Neural progenitor cell (in vitro differentiated cells): ENCODE measurements at places on chromosomes 6 and 20.

DNA sequence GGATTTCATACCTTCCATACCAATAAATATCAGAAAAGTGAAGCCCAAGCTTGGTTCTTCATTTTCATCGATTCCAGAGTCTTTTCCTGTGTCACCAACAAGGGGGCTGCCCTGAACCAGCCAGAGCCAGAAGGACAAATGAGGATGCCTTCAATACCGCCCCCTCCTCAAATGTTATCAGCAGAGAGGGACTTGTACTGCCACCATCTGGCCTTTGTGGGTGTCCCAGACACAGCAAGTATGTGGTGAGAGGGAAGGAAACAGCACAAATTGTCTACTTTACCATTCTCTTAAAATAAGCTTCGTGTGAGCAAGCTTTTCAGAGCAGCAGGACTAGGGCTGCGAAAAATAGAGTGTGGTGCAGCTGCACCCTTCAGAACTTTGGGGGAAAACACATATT, 165.3 kb downstream of the SOBP start:
- DNase-seq: peak; percentile 83
- no peak overlapping the region for H3K27ac ChIP-seq
- no peaks in the 10 kb centered on the region for H3K27me3 ChIP-seq
- H3K36me3 ChIP-seq: peaks cover 3% of the 10 kb centered on the region
- no peak overlapping the region for H3K4me3 ChIP-seq
- H3K4me1 ChIP-seq: peaks cover 5% of the 10 kb centered on the region

DNA sequence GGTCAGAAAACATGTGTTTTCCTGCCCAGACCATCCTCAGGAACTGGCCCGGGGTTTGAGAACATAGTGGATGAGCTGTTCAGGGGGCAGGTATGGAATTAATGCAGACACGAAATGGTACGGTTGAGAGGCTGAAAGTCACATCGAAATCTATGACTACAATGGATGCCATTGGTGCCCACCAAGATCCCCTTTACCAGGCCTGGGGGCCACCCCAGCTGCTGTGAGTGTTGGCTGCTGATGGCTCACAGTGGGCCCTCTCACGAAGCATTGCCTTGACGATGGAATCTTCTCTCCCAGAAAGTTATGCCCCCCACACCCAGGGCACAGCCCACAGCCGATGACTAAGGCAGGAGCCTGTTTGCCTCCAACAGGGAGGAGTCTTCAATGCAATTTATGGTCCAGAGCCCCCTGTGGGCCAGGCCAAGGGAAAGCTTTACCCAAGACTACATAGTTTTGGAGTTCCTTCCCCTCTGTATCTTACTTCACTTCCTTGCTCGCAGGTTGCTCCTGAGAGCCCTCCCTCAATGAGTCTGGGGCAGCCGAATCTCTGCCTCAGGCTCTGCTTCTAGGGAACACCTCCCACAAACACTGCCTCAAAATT, 92.6 kb downstream of the BFSP1 start:
- H3K36me3 ChIP-seq: no peaks in the 10 kb centered on the region
- H3K27me3 ChIP-seq: no peaks in the 10 kb centered on the region
- no peak overlapping the region for H3K27ac ChIP-seq
- no peaks in the 10 kb centered on the region for H3K4me1 ChIP-seq

DNA sequence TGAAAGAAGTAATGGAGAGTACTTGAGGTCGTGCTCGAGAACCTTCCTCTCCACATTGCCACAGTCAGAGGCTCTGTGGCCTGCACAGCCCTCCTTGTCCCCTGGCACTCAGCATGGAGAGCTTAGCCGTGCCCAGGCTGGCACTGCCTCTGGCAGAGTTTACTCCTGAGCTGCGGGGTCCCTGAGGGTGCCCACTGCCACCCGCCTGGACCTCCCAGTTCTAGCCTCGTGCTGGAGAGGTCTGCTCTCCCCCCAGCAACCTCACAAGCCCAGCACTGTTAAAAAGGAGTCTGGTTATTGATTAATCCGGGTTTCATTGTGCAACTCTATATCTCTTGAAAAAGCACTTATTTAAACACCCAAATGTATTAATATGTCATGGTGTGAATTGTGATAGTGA, 226.8 kb downstream of the TMEM242 start:
- H3K27ac ChIP-seq: no peak overlapping the region
- DNase-seq: no peak
- no peaks in the 10 kb centered on the region for H3K36me3 ChIP-seq
- H3K4me1 ChIP-seq: peaks cover 53% of the 10 kb centered on the region
- no peak overlapping the region for H3K4me3 ChIP-seq

DNA sequence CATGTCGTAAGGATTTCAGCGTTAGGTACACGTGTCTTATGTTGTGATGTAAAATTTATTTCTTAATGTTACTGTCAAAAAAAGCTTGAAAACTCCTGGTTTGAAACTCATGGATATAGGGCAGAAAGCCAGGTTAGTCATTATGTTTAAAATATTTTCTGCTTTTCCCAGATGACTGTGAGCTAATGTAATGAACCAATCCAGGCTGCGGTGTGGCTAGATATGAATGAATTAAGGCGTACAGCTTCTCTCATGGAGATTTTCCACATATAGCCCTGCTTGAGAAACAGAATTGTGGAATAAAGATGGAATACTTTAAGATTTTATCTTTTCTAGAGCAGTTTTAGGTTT, 80.3 kb upstream of the STMND1 start:
- H3K27me3 ChIP-seq: no peaks in the 10 kb centered on the region
- H3K27ac ChIP-seq: no peak overlapping the region
- no peak for DNase-seq
- H3K36me3 ChIP-seq: no peaks in the 10 kb centered on the region
- no peaks in the 10 kb centered on the region for H3K4me1 ChIP-seq
- H3K4me3 ChIP-seq: no peak overlapping the region

DNA sequence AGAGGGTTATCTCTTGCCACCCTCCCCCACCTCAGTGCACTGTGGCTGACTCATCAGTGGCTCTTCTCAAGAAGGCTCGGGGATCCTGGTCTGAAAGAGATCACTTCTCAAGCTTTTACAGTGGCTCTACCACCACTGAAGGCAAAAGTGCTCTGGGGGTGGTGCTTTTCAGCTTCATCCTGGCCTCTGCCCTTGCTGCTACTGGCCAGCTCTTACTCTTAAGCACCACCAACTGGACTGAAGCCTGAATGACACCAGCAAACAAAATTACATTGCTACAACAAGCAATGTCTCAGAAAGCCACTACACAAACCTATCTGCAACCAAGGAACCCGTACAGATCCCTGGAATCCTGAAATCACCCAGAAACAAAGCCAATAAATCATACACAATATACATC, 402.1 kb downstream of the EPHA7 start:
- peak; percentile 30 for DNase-seq
- H3K4me3 ChIP-seq: no peak overlapping the region
- no peaks in the 10 kb centered on the region for H3K4me1 ChIP-seq
- H3K36me3 ChIP-seq: no peaks in the 10 kb centered on the region
- no peaks in the 10 kb centered on the region for H3K27me3 ChIP-seq

DNA sequence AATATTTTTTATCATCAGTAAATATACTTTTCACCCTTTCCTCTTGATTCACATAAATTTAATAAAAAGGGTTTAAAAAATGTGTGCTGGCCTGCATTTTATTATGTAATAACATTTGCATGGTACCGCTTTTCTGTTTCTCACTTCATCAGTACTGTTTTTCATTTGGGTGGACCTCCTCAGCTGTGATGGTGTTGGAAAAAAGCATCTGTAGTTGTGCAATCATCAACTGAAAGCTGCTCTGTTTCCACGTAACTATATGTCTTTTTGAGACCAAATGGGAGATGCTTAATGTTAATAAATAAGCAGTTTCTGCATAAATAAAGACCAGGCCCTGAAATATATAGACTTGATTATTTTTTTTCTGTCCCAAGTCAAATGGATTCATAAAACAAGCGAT, 31.6 kb upstream of the CENPW start:
- no peak overlapping the region for H3K4me3 ChIP-seq
- H3K36me3 ChIP-seq: no peaks in the 10 kb centered on the region
- H3K4me1 ChIP-seq: no peaks in the 10 kb centered on the region
- H3K27ac ChIP-seq: no peak overlapping the region
- no peak for DNase-seq
- no peaks in the 10 kb centered on the region for H3K27me3 ChIP-seq

- H3K4me3 ChIP-seq: no peak overlapping the region
- peaks cover 45% of the 10 kb centered on the region for H3K36me3 ChIP-seq
- no peaks in the 10 kb centered on the region for H3K4me1 ChIP-seq
- DNase-seq: peak; percentile 40
Observed at GRCh38 chr6:79048611-79049010, 29.4 kb downstream of the PHIP start.

- no peaks in the 10 kb centered on the region for H3K36me3 ChIP-seq
- H3K4me1 ChIP-seq: peaks cover 2% of the 10 kb centered on the region
- H3K27ac ChIP-seq: no peak overlapping the region
Observed at GRCh38 chr20:41734506-41734945, 116.3 kb upstream of the CHD6 start.

DNA sequence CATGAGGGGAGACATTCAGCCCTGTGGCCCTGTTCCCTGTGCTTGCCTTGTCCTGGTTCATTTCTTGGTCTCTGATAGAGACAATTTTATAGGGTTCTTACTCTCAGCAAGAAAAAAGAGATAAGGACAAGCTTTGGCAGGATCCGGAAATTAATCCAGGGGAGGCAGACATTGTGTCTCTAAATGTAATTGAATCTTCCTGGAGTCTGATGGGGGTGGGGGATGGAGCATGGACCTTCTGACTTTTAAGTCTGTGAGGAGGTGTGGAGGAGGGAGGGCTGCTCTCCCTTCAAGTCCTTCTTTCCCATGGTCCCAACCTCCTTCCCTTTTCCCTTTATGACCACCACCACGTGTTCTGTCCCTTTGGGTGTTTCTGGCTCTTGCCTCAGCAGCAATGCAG, 512.7 kb downstream of the DHX35 start:
- DNase-seq: no peak
- no peaks in the 10 kb centered on the region for H3K36me3 ChIP-seq
- no peaks in the 10 kb centered on the region for H3K4me1 ChIP-seq
- H3K27ac ChIP-seq: no peak overlapping the region

GRCh38 chr6:144406796-144407195, 121.7 kb downstream of the UTRN start:
- no peak overlapping the region for H3K4me3 ChIP-seq
- no peak overlapping the region for H3K27ac ChIP-seq
- no peaks in the 10 kb centered on the region for H3K27me3 ChIP-seq
- no peaks in the 10 kb centered on the region for H3K36me3 ChIP-seq

- peak within 1 kb of the TSS; percentile 85 for H3K4me3 ChIP-seq
- peak within 1 kb of the TSS; percentile 94 for H3K27ac ChIP-seq
- DNase-seq: peak; percentile 92
- no peaks in the 10 kb centered on the region for H3K36me3 ChIP-seq
- H3K4me1 ChIP-seq: peaks cover 35% of the 10 kb centered on the region
Observed at GRCh38 chr6:116100419-116101301, at the start of gene NT5DC1. NT5DC1 (plus strand) TSS chr6:116100853; CDS start chr6:116100931, 78 bp downstream.

DNA sequence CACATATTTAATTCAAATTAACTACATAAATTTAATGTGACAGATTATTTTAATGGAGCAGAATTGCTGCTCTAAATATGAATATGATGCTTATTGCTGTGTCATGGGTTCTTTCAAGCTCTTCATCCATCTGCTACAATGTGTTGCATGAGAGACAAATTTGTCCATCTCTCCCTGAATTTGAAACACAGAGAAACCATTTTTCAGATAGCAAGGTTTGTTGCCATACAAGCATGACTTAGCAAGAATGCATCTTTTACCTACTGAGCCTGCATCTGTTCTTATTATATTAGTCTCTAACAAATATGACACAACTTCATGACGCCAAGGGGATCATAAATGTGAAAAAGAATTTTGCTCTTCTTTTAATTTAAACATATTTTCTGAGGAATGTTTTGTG, 8.0 kb upstream of the UTRN start:
- H3K4me3 ChIP-seq: no peak overlapping the region
- no peaks in the 10 kb centered on the region for H3K27me3 ChIP-seq
- H3K27ac ChIP-seq: no peak overlapping the region

GRCh38 chr6:165842281-165842936, 179.4 kb upstream of the PDE10A start:
- no peaks in the 10 kb centered on the region for H3K27me3 ChIP-seq
- no peaks in the 10 kb centered on the region for H3K36me3 ChIP-seq
- DNase-seq: no peak

GRCh38 chr6:44957156-44957555, 371.0 kb upstream of the RUNX2 start:
- no peaks in the 10 kb centered on the region for H3K4me1 ChIP-seq
- H3K36me3 ChIP-seq: no peaks in the 10 kb centered on the region

- peaks cover 9% of the 10 kb centered on the region for H3K4me1 ChIP-seq
- H3K36me3 ChIP-seq: no peaks in the 10 kb centered on the region
- no peak for DNase-seq
- no peaks in the 10 kb centered on the region for H3K27me3 ChIP-seq
- H3K4me3 ChIP-seq: peak overlapping the region; percentile 98
Observed at GRCh38 chr20:5127859-5128424, 1.1 kb downstream of the CDS2 start.

GRCh38 chr20:35838205-35838604, 66.4 kb downstream of the PHF20 start:
- no peaks in the 10 kb centered on the region for H3K4me1 ChIP-seq
- no peak for DNase-seq
- H3K36me3 ChIP-seq: peaks cover 9% of the 10 kb centered on the region
- H3K4me3 ChIP-seq: no peak overlapping the region
- H3K27me3 ChIP-seq: no peaks in the 10 kb centered on the region

DNA sequence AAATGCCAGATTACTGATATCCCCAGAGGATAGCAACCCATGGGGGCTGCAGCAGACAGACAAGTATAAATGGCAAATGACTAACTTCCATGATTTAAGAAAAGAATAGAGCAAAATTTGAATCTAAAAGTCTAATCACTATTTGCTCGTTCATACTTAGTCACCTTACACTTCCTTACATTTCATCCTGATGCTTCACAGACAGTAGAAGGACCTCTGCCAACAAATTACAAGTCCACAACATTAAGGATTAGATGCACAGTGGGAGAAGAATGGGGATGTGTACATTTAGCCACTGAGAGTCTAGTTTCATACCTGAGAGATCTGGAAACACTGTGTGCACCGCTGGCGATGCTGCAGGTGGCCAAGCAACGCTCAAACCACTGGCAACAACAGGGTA, 72.4 kb downstream of the FYN start:
- DNase-seq: no peak
- H3K27ac ChIP-seq: no peak overlapping the region
- no peaks in the 10 kb centered on the region for H3K36me3 ChIP-seq
- peaks cover 9% of the 10 kb centered on the region for H3K4me1 ChIP-seq
- no peak overlapping the region for H3K4me3 ChIP-seq

GRCh38 chr6:130376936-130377335, 11.1 kb downstream of the TMEM200A start:
- H3K27ac ChIP-seq: no peak overlapping the region
- H3K4me1 ChIP-seq: no peaks in the 10 kb centered on the region
- DNase-seq: no peak
- no peaks in the 10 kb centered on the region for H3K27me3 ChIP-seq
- H3K36me3 ChIP-seq: no peaks in the 10 kb centered on the region
- H3K4me3 ChIP-seq: no peak overlapping the region

DNA sequence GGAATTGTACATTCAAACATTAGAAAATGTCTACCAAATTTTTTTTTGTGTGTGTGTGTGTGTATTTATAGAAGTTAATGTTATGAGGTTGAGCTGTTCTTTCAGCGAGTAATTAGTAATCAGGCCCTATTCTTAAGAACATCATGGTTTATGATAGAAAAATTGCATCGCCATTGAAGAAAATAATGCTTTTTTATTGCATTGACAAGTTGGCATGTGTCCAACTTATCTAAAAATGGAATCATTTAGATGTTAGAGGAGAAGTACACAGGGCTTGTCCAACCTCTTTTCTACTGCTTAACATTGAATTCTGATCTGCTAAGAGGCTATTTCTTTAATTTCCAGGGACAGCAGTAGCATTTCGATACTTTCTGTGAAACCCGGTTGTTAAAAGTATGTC, 61.6 kb upstream of the ADGRG6 start:
- no peak overlapping the region for H3K27ac ChIP-seq
- H3K27me3 ChIP-seq: no peaks in the 10 kb centered on the region
- DNase-seq: no peak
- H3K36me3 ChIP-seq: no peaks in the 10 kb centered on the region
